ENCODE measurements at places on chromosomes 2 and 18. TPM values are rescaled to one million over a fixed set of nuclear protein-coding genes. Genes with fewer than 3 reads are reported as not detected.

Gene GALNT3
- total RNA-seq, result not detected

Gene WDR43
- 71.8 TPM for total RNA-seq

Gene CRACDL
- total RNA-seq, result not detected

Gene OSBPL1A
- total RNA-seq, result 17.8 TPM

Gene RNF25
- total RNA-seq, result 31.7 TPM

Gene LYG1
- not detected for total RNA-seq

Gene UBE2F
- 61.5 TPM for total RNA-seq

Gene PLGLB2
- 1.5 TPM for total RNA-seq

DNA sequence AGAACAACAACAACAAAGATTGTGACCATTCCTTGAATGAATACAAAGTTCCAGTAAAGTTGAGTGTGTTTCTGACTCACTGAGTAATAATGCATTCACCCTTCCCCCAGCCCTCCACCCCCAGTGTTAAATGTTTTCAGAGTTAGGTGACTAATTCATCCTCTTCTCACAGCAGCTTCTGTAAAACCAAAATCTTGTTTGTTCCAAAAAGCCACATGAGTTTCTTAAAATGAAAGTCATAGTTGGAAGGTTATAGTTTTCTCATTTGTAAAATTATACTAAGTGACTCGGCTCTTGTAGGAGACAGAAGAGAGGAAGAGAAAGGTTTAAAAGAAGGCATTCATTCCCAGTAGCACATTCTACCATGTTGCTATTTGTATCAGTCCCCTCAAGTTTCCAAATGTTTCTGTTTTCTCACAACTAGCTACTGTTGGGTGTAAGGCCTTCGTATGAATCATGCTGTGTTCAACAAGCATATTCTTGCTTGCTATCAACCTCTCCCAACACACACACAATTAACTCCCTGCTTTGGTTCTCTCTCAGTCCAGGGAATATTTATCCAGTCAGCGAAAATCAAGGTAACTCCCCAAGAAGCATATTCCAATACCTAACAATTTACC, 75.3 kb downstream of the MBD2 start:
- DNase-seq, result peak; percentile 93

DNA sequence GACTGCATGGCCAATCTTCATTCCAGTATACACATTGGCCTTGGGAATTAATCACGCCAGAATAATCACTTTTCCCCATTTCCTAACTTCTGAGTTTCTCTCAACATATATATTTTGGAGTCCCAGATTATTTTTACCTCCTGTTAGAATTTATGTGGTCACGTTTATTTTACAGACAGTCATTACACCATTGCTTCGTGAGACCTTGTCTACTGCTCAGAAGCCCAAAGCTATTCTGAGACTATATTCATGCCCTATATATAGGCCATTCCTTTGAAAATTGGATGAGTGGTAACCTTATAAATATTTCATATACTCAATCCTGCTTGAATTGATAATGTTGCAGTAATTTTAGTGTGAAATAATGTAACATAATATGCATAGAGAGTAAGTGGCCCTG, 610.0 kb upstream of the CDH2 start:
- DNase-seq, result no peak

DNA sequence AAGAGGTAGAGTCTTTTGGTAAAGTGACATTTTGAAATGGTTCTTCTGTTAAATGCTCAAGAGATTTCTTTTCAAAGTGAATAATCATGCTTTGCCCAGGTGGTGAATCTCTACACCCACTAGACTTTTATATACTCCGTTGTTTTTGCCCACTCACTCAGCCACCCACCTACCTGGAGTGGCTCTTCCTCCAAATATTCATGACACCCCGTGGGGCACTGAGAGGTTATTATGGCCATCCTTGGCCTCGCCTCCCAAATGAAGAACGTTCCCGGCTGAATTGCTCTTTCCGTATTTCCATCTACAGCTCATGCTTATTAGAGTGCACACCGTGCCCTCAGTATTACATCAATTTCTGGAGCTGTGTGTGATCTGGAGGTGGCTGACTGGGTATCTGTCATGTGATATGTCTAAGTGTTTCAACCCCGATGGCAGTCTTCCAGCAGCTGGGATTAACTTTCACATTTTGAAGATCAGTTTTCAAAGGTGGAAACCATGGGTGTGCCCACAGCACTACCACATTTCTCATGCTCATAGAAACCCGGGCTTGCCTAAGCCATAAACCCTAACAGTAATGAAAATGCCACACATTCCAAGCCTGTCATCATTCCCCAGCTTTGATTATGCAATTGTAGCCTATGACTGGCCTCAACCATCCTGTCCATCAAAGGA, 406.6 kb upstream of the MMADHC start:
- peak; percentile 79 for DNase-seq

GRCh38 chr2:143899987-143900386, 619.9 kb downstream of the ZEB2 start:
- DNase-seq, result no peak

GRCh38 chr2:218622606-218623365, 15.1 kb downstream of the PLCD4 start:
- DNase-seq, result peak; percentile 26

DNA sequence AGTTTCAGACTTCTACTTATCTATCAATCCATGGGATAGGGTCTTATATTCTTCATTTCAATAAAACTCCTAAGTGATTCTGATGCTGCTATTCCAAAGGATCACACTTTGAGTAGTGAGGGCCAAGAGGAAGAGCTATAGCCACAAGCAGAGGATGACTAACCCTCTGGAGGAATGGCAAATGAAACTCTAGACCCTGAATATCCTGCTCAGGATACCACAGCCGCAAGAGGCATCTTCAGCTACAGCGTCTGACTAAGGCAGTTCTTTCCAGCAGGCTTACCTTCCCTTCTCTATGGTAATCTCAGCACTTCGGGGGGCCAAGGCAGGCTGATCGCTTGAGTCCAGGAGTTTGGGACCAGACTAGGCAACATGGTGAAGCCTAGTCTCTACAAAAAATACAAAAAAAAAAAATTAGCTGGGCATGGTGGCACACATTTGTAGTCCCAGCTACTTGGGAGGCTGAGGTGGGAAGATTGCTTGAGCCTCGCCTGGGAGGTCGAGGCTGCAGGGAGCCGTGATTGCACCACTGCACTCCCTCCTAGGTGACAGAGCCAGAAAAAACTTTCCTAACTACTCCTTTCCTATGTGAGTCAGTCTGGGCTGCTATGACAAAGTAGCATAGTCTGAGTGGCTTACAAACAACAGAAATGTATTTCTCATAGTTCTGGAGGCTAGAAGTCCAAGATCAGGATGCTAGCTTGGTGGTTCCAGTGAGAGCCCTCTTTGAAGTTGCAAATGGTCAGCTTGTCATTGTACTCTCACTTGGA, 371.9 kb downstream of the IRS1 start:
- peak; percentile 95 for DNase-seq

DNA sequence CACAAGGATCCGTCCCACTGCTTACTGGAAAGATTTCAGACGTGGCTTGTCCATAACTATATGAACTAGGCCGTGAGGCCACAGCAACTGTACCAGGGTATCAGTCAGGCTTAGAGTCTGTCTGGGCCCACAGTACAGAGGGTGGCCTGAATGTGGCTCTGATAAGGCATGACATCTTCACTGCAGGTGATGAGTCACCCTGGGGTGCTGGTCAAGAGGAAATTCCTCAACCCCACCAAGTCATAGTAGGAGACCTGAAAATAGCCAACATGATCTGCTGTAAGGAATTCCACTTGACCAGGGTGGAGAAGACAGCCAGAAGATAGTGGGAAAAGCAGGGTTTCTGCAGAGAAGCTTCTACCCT, 107.7 kb downstream of the INHBB start:
- peak; percentile 71 for DNase-seq

DNA sequence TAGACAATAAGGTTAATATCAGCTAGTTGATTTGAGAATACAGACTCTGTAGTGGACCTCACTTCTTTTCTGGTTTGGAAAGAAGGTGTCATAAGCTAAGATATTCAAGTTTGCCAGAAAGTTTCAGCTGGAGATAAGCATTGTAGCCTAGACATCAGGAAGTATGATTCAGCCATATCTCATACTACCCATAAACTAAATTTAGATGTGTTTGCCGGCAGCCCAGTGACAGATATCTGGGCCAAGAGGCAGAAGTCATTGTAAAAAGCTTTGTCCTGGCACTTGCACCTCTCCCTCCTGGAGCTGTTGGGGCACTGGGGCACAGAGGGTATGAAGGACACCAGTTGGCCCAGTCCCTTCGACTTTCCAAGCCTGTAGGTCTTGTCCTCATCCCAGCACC, 128.0 kb downstream of the EPHA4 start:
- DNase-seq, result peak; percentile 88

- no peak for DNase-seq
Observed at GRCh38 chr2:172248381-172248780, 145.7 kb upstream of the DLX2 start.

- DNase-seq, result peak; percentile 80
Observed at GRCh38 chr2:46983065-46983801, 67.6 kb upstream of the MCFD2 start.

GRCh38 chr2:159175182-159175581, 111.3 kb downstream of the WDSUB1 start:
- no peak for DNase-seq

DNA sequence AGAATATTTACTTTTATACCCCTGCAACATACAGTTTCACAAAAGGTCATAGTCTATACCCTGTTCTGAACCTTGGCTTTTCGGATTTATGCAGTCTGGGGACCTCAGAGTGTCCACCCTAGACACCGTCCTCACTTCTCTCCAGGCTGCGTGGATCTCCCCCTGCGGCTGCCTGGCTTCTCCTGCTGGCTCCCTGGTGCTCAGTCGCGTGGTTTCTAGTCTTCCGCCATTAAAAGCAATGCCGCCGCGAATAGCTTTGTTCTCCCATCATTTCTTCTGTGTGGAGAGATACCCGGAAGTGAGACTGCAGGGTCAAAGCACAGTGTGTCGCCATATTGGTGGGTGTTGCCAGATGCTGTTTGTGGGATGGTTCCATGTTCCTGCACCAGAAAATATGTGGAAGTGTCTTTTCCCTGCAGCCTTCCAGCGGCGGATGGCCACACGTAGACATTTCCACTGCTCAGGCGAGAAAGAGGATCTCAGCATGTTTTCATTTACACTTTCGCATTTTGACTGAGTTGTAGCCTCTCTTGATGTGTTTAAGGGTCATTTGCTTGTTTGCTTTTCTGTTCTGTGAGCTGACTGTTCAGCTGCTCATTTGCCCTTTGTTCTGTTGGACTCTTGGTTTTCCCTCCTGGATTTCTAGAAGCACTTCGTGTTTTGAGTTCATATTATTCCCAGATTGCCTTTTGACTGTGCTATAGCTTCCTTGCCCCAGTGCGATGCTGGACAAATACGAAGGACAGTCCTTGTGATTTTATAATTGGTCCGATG, 22.9 kb upstream of the ASB1 start:
- no peak for DNase-seq

GRCh38 chr18:75247611-75248421, 37.2 kb downstream of the TSHZ1 start:
- peak; percentile 74 for DNase-seq

- DNase-seq, result peak; percentile 71
Observed at GRCh38 chr2:175690113-175690837, 311.8 kb downstream of the LNPK start.

GRCh38 chr18:24231773-24232735, 93.2 kb downstream of the CABYR start:
- peak; percentile 60 for DNase-seq

DNA sequence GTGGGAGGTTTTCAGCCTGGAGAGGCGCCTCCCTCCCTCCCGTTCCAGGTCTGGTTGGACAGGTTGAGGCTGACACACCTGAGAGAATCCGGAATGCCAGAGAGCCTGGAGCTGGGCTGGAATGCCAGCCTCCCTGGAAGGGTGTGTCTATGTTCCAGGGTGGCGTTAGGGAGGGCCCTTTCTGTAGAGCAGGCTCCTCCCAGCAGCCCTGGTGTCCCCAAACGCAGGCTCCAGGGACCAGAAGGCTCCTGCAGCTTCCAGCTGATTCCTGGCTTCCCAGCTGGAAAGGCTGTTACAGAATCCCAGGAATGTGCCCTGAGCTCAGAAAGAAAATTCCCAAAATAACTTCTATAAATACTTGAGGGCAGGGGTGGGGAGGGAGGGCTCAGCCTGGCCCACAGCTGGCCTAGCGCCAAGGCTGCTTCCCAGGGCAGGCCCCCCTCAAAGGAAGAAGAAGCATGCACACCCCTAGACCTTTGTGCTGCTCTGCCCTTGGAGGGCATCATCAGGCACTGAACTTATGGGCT, 85.4 kb downstream of the STPG4 start:
- peak; percentile 53 for DNase-seq

Data from GM23248 (cell line).